ENCODE measurements at places on chromosomes 7 and 10.
A peak's percentile ranks its signal among the peaks of the same experiment; 100 is the strongest.

GRCh38 chr10:82778908-82779307 lies 903.9 kb downstream of the NRG3 start:
- no peak for DNase-seq

- no peak for DNase-seq
Measured at GRCh38 chr7:100639995-100640516, 1.3 kb downstream of the TFR2 start.

GRCh38 chr10:44927352-44927751 lies 16.2 kb downstream of the TMEM72 start:
- DNase-seq, result no peak

- no peak for DNase-seq
Measured at GRCh38 chr7:925601-926000, 28.9 kb downstream of the ADAP1 start.

DNA sequence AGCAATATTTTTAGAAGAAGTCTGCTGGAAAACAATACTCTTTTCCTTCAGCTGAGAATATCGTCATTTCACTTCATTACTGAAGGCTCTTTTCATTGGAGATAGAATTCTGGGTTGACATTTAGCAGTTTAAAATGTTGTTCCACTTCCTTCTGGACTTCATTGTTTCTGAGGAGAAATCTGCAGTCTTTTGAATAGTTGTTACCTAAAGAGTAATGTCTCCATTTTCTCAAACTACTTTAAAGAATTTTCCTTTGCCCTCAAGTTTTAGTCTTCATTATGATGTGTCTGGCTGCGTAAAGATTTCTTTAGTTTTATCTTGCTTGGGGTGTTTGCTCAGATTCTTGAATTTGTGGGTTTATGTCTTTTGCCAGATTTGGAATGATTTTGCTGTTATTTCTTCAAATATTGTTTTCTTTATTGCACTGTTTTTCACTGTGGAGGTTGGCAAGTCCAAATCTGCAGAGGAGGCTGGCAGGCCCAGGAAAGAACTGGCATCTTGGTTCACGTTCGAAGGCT lies 136.3 kb downstream of the DNAJB6 start:
- peak; percentile 50 for DNase-seq

GRCh38 chr10:102185811-102186527 lies 33.8 kb downstream of the NOLC1 start:
- no peak for DNase-seq

Measured in T-helper 2 cell (primary cell).